ENCODE measurements at places on chromosomes 3 and 15.

GRCh38 chr3:15812183-15812582 lies 14.4 kb upstream of the ANKRD28 start:
- no peak for DNase-seq

DNA sequence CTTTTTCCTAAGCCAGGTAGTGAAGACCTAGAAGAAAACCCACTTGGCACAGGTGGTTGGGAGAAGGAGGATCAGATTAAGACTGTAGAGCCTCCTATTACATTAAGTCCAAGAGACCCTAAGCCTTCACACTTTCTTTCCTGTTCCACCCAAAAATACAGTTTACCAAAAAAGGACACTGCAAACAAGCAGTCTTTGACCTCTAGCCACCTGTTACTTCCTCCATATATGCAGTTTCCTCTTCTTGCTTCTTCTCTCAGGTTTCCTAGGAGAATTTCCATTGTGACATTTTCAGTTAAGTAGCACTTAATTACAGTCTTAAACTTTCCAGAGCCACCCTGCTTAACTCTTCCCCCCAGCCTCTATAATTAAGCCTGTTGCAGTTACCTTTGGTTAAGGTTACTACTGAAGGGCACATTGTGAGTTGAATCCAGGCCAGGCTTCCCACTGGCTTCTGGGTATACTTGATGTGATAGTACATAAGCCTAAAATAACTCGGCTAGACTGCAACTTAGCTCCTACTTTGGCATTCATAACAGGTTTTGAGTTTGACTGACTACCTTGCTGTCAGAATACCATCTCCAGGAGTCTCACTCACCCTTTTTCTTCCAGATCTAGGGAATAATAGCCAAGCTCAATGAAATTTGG lies 114.2 kb upstream of the UMPS start:
- no peak for DNase-seq

DNA sequence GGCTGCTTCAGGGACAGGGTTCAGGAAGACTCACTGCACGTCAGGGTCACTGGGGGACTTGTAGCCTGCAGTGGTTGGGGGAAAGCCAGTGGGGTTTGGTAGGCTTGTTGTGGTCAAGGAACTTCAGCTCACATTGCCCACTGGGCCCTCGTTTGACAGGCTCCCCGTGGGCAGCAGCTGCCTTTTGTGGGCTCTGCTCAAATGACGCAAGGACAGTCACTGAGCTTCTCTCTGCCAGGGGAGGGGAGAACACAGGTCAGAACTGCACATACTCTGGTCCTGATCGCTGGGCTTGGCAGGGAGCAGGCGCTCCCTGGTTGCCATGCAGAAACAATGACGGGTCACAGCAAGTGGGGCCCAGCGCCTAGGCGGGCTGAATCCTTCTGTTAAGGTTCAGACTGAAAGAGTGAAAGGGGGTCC lies 45.5 kb downstream of the FAM174B start:
- DNase-seq: no peak

DNA sequence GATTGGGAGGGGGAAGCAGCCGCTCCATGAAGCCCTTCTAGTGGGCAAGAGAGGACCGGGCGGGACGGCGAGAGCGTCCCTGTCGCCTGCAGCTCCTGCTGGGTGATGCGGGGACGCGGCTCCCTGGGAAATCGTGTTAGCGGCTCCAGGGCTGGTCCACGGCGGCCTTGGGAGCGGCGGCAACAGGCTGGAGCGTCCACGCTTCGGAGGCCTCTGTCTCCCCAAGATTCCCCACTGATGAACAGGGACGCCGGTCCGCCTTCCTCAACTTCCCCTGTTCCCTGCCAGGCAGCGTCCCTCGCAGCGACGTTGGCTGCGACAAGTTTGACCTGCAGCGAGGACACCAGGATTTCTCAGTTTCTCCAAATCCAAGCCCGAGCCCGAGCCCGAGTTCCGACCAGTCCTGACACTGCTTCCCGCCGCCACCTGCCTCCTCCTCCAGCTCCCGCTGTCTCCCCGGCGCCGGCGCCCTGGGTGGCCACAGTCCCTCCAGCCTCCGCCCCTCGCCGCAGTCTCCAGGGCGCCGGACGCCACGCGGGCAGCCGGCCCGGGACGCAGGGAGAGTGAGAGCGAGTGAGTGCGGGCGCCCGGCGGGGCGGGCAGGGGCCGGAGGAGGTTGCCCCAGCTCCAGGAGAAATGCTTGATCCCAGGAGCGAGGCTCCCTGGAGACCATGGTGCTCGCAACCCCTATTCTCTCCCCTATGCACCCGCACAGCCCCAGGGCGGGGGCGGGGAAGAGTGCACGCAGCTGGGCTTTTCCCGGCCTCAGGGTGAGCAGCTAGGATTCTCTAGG lies 78.1 kb upstream of the RNF7 start:
- DNase-seq: no peak

GRCh38 chr3:117762621-117763037 lies 1053.0 kb downstream of the TUSC7 start:
- no peak for DNase-seq

DNA sequence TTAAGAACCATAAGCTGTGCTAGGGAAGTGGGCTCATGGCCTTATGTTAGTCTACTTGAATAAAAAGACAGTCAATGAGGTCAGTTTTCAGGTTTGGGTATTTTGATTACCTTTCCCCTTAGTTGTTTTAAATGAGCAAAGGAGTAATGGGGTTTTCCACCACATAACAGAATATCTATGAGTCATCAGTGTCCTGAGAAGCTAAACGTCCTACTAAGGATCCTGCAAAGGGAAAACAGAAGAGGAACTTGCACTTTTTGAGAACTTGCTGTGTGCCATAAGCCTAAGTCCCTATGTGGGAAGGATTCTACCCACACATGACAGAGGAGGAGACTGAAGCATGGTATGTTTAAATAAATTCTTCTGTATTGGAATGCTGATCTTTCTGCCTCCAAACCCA lies 292.8 kb upstream of the TMC3 start:
- DNase-seq: no peak

Data from NT2/D1 (cell line).